Endodermal cell (in vitro differentiated cells): ENCODE measurements at places on chromosomes 6 and 20.

DNA sequence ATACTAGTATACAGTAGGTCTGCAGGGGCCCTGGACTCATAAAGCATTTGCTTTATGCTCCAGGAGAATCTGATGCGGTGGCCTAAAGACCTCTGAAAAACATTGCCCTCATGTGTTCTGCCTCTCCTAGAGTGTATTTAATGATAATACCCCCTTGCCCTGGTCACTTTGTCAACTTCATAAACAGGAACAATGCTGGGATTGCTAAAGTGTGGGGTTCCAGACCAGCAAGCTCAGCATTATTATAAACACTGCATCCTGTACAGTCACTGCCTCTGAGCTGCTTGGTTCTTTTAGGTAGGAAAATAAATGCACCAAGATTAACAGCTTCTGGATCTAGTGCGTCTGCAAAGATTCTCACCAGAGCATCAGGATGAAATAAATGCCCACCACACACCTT lies 12.2 kb downstream of the TREM1 start:
- no peak for DNase-seq

- peak; percentile 82 for DNase-seq
Measured at GRCh38 chr20:20237093-20237959, 130.6 kb upstream of the INSM1 start.

DNA sequence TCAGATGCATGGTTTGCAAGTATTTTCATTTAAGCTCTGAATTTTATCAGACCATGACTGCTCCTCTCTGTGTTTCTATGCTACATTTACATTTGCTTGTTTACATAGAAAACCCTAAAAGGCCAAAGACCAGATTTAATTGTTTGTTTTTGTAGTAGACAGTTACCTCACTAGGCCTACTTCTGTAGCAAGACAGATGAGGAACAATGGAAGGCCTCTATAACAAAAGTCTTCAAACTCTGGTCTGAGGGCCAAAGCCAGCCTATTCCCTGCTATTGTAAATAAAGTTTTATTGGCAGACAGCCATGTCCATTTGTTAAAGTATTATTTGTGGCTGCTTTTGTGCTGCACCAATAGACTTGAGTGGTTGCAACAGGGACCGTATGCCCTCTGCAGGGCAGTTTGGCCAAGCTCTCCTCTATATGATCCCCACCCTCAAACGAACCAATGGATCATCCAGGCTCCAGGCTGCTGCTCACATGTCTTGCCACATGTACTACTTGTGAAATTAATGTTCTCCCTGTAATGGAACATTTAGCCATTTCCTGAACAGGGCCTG lies 182.0 kb downstream of the DOK5 start:
- no peak for DNase-seq

DNA sequence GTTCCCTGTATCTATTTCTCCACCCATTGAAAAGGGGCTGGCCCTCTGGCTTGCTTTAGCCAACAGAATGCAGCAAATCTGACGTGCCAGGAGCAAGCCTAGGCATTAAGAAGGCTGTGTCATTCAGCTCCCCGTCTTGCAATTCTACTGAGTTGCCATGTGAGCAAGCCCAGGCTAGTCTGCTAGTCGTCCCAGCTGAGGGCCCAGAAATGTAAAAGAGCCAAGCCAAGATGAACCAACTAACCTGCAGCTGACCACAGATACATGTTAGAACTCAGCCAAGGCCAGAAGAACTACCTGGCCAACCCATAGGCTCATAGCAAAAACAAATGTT lies 30.1 kb downstream of the PREP start:
- no peak for DNase-seq

- DNase-seq: peak; percentile 90
Measured at GRCh38 chr6:29792123-29793035, 35.2 kb upstream of the HLA-G start.

DNA sequence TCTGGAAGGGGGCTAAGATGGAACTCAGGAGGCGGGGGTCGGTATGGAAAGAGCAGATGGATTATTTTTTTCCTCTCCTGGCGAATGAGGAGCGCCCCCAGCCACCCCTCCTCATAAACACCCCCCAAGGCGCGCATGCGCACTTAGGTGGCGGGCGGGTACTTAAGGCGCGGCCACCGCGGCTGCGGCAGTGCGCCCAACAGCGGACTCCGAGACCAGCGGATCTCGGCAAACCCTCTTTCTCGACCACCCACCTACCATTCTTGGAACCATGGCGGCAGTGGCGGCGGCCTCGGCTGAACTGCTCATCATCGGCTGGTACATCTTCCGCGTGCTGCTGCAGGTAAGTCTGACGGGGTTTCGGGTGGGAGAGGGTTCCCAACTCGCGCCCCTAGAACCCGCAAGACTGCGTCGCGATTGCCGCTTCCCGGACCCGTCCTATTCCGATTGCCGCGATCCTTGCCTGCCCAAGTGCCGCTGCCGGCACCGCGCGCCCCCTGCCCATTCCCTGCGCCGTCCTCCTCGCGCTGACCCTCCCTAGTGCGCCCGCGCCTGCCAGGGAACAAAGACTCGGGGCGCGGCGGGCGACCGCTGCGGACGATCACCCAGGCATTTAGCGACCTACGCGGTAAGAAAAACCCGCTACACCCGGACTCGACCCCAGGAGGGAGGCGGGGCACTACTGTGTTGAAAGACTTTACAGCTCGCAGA lies at the start of gene NNAT:
TSS of gene NNAT (plus strand) at position 190 of the 711 bp plus-strand sequence. CDS start at position 272, 82 bp downstream.
- no peak for DNase-seq

DNA sequence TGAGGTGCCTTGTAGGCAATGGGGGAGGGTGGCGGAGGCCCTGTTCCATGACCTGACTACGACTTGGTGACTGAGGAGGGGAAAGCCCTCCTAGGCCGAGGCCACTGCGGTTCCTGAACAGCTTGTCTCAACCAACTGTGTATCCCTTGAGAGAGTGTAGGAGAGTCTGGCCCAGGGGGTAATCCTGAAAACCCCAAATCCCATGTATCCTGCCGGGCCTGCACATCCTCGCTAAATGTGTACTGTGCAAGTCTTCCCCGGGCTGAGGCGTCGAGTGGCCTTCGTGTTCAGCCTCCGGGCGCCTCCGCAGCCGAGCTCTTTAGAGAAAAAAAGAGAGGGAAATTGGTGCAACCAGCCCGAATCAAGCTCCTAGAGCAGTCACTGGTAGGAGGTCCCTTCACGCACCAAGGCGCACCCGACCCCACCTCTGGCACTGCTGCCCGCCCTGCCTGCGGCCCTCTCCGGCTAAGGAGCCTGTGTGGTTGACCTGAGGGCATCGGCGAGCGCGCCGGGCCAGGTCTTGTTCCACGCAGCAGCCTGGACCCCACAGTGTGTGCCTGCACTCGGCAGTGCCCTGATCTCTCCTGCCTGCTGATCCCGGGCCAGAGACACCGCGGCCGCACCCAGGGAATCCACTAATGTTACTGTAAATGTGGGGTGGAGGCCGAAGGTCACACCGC lies 7.3 kb downstream of the SIM1 start:
- DNase-seq: peak; percentile 81

- peak; percentile 55 for DNase-seq
Measured at GRCh38 chr6:82370788-82371187, 7.2 kb downstream of the TPBG start.

GRCh38 chr6:100461278-100461916 lies 3.3 kb downstream of the SIM1 start:
- DNase-seq: peak; percentile 84

DNA sequence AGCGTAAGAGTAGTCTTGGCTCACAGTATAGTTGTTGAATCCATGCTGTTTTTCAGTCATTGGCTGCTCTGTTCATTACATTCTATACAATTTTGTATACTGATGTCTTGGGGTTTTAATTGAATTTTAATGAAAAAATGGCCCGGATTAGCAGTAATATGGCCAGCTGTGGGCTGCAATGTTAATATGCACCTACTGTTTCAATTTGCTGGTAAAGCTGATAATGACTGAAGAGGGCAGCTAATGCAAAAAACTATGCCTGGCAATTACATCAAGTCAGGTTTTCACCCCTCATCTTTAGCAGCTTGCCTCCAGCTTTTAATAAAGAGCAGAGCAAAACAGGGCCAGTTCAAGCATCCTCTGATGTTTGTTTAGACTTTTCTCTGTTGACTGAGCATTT lies 394.5 kb downstream of the PLCB1 start:
- DNase-seq: no peak

DNA sequence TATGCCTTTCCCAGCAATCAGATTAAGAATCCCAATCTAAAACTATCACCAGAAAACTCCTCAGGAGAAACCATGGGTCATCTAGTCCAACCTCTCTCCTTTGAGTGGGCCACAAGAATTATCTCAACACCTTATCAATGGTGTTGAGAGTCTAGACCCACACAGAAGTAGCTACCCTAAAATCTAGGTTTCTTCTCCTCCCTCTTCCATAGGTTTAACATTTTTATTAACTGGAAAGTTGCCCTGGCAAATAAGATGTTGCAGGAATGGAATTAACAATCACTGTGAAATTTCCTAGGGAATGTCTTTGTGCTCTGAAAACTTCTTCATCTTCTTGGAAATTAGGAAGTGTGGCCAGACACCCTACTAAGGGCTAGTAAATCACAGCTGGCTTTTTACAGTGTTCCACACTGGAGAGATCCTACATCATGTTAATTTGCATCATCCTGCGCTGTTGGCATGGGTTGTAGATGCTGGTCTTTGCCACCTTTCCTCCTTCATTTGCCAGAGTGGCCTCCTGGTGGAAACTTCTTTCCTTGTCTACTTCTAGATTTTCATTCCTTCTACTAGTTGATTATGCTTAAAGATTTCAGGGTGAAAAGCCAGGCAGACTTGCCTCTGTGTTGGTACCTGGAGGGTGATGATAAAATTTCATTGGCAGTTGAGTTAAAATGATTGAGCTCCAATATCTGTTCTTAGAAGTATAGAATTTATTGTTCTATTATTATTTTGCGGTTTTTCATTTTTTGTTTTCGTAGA lies 2.7 kb downstream of the TNFAIP3 start:
- DNase-seq: no peak

- DNase-seq: no peak
Measured at GRCh38 chr6:115691433-115691832, 369.3 kb downstream of the FRK start.

DNA sequence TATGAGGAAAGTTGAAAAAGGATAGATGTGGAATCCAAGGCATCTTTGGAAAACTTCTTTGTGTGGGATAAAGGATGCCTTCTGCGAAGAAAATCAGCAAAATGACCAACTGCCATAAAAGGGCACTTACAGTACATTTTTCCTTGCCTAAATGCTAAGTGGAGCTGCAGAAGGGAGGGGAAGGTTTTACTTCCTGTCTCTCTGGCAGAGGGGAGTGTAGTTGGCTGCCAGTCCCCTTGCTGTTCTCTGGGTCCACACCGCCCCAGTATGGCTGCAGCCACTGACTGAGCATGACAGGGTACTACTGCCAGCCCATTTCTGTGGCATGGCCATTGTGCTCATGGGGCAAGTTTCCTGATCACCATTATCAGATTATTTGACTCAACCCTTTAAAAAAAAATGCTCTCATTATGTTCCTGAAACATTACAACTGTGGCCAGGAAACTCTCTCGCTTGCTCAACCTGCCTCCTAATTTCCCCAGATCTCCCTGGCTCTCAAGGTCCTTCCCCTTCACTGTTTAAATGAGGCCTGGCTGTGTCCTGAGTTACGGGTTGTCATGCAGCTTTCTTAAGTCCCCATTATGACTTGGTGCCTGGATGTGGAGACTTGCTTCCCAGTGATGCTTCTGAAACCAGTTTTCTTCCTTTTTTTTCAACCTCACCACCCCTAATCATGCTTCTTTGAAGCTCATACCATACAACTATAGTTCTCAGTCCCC lies 34.5 kb upstream of the FAM184A start:
- peak; percentile 52 for DNase-seq

GRCh38 chr6:37314487-37315156 lies 39.2 kb upstream of the RNF8 start:
- DNase-seq: peak; percentile 86

DNA sequence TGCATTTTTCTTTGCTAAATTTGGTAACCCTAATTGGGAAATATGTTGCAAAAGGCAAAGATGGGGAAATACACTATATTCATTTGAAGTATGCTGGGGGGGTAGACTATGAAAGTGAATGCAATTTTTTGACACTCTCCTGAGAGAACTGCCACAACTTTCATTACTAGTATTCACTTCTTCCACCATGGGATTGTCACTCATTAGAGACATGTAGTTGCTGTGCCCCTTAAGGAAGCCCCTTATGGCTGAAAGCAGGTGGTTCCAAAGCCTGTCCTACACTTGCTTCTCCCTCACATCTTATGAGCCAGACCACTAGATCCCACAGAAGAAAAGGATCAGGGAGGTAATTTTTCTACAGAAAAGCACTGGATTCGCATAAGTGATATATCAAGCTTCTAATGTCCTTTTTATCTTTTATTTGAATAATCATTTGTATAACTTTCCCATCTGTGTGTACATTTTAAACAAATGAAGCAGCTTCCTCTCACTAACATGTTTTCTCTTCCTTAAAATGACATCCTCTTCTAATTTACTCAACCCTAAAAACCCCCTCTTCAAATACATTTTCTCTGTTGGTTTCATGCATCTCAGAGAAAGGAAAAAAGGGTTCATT lies 83.8 kb downstream of the GCLC start:
- no peak for DNase-seq

- peak; percentile 88 for DNase-seq
Measured at GRCh38 chr20:62832212-62832922, 15.5 kb downstream of the COL9A3 start.

DNA sequence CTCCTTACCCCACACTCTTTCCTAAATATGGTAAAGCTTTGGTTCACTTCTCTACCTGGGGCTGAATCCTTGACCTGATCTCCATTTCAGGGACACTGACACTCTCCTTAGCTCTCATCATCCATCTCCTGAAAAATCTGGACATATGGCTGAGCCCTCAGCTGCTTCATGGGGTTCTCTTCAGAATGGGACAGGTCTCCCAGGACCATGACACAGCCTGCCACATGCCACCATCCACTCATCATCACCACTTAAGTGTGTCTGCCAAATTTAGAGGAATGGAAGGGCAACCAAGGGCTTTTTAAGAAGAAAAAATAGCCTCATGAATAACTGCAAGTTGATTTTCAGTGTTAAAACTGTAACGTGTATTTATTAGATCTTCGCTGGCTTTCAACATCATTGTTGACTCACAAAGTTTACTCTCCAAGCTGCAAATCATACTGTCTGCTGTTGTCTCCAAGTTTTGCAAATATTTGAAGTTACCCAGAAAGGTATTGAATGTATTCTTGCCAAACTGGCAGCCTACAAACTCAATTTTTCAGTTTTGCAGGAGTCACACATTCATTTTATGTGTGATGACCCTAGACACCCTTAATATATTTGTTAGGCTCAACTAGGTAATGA lies 41.1 kb downstream of the HS3ST5 start:
- DNase-seq: no peak

DNA sequence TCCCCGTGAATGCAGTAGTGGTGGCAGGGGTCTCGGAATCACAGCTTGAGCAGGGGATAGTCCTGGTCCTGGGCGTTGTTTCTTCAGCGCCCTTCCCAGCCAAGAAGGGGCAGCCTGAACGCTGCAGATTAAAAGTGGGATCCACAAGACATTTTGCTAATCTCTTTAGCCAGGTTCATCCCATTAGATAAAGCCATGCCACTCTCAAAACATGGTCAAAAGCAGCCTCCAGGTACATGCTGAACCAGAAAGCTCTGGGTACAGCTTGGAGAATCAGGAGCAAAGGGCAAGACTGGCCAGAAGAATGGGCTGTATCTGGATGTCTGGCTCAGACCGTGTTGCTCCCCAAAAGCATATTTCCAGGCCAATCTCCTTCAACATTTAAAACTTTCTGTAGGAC lies at the start of gene PRPH2:
TSS of gene PRPH2 (minus strand) at position 101 of the 400 bp plus-strand sequence. CDS start 263 bp downstream, outside the sequence.
- no peak for DNase-seq
